Stimulated activated CD8-positive, alpha-beta memory T cell treated with anti-CD3 and anti-CD28 coated beads, Interleukin-4, amount 100 ng/mL, for 48 hours (primary cell): ENCODE measurements at places on chromosomes 1 and 21.

DNA sequence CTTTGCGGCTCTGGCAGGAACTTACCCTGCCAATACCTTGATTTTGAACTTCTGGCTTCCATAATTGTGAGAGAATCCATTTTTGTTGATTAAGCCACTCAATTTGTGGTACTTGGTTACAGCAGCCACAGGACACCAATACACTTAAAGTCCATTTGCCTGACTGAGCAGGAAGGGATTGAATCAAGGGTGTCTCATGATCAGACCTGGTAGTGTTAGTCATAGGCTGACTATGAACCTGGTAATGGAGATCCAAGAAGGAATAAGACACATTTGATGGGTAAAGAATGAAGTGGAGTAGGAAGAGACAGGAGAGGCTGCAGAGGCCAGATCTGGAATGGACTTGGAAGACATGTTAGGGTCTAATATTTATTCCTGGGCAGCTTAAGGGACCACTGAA, 31.2 kb upstream of the MAP1LC3C start:
- DNase-seq: no peak

DNA sequence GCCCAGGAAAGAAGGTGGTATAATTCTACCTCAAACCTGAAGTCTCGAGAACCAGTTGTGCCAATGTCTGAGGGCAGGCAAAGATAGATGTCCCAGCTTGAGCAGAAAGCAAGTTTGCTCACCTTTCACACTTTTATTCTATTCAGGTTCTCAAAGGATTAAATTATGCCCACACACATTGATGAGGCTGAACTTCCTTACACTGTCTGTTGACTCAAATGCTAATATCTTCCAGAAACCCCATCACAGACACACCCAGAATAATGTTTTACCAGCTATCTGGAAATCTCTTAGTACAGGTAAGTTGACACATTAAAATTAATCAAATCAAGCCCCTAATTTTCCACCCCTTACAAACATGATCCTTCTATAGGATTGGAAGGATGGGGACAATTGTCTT, 605.7 kb downstream of the NUF2 start:
- DNase-seq: no peak

DNA sequence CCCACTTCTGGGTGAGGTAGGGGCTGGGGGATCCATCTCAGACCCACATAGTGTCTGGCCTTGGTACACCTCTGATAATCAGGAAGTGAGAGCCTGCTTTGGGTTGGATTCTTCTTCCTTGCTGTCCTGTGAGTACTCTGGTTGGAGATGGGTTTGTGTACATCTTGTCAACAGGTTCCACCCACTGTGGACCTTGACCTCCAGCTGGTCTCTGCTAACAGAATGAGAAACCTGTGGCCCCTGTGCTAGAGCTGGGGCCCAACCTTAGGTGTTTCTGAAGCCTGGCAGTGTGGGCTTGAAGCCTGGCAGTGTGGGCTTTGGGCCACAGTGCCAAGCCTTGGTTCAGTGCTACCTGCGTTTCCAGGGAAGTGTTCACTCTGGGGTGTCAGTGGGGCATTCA, 2.6 kb downstream of the ZBTB48 start:
- DNase-seq: no peak

DNA sequence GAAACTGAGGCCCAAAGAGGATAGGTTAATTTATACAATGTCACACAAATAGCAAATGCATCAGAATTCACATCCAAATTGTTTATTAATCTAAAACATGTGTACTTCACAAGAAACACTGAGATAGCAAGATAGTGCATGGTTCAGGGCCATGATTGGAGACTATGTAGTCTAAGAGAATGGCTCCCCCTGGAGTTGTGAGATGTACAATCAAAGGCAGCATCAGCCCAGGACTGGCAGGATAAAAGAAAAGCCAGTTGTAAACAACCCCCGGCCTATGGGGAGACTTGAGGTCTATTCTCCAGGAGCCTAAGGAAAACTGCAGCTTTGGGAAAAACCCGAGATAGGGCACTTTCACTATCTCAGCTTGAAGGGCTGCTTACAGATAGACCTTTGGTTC, 511.0 kb downstream of the OMA1 start:
- DNase-seq: no peak

- DNase-seq: no peak
Measured at GRCh38 chr21:45528028-45528705, 14.1 kb downstream of the SLC19A1 start.

DNA sequence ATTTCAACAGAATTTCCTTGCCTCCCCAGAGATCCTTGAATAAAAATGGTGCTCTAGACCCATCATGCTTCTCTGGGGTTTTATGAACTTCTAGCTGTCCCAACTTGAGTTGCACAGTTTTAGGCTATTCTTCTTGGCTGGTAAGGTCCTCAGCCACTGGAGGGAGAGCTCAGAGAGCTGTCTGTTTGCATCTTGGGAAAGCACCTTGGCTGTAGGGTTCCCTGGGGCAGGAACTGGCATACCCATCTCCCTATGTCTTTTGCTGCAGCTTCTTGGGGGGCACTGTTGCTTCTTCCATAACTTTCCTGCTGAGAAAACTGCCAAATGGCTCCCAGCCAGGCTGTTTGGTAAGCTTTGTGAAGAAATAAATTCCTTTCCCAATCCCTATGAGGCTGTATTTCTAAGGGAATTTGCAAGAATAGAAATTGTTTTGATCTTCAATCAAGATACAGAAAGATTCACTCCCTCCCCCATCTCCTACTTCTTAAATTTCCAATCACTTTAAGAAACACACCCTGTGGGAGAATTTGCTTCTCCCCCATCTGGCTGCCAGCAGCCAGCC, 8.2 kb upstream of the FMOD start:
- DNase-seq: no peak

- DNase-seq: no peak
Measured at GRCh38 chr21:46100906-46101305, 3.0 kb downstream of the COL6A2 start.

DNA sequence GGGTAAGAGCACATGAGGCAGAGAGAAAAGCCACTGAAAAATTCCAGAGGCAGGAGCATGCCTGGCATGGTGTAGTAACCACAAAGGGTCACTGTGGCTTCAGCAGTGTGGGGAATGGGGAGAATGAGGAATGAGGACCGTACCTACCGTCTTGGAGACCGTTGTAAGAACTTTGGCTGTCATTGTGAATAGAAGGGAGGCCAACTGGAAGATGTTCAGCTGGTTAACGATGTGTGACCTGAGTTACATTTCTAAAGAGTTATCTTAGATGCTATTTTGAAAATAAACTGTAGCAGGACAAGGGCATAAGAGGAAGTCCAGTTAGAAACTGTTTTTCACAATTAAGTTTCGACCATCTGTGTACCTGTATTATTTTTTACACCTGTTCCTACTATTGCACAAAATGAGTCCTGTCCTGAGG, 365.5 kb upstream of the SGIP1 start:
- no peak for DNase-seq

DNA sequence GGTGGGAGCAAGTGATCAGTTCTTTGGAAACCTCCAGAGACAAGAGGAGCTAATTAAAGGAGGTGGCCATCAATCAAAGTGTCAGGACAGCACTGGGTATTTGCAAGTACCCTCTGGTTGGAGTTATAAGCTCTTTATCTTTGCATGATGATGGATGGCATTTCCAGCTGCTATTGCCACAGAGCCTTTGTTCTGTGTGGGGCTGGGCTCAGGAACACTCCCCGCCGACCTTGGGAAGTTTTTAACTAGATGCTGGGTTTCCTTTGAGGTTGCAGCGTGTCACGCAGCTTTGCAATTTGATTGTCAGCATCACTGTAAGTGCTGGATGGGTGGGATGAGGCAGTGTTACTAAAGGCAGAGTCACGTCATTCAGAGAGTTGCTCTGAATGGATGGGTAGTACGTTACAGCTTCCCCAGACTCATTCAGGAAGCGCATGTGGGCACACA, 68.9 kb downstream of the CNIH3 start:
- DNase-seq: no peak

- no peak for DNase-seq
Measured at GRCh38 chr21:38688068-38688467, 117.7 kb upstream of the ETS2 start.

GRCh38 chr1:150405660-150406059, 41.7 kb downstream of the RPRD2 start:
- no peak for DNase-seq

- no peak for DNase-seq
Measured at GRCh38 chr1:162629077-162629627, 3.1 kb upstream of the DDR2 start.

DNA sequence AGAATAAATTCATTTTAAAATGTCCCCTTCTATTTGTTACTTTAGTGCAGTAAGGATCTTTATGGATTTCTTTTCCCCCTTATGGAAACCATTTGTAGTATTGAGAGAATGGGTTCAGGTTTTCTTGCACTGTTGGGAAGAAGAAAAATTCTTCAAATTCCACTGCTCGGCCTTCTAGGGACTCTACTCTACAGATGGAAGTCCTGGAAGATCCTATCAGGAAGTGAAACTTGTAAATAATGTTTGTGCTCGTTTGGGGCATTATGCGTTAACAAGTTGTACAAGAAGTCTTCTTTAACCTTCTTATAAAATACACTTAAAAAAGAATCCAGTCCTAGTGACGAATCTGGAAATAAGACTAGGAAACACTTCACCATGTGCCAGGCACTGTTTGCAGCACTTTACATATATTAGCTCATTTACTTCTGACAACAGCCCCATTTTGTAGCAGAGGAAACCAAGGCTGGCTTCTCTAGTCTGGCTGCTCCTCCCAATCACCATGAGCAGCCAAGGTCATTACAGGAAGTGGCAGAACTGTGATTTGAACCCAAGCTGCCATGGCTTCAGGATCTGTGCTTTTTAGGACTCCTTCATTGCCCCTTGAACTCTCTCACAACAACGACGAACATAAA, 11.8 kb downstream of the LRRC8D start:
- DNase-seq: no peak

DNA sequence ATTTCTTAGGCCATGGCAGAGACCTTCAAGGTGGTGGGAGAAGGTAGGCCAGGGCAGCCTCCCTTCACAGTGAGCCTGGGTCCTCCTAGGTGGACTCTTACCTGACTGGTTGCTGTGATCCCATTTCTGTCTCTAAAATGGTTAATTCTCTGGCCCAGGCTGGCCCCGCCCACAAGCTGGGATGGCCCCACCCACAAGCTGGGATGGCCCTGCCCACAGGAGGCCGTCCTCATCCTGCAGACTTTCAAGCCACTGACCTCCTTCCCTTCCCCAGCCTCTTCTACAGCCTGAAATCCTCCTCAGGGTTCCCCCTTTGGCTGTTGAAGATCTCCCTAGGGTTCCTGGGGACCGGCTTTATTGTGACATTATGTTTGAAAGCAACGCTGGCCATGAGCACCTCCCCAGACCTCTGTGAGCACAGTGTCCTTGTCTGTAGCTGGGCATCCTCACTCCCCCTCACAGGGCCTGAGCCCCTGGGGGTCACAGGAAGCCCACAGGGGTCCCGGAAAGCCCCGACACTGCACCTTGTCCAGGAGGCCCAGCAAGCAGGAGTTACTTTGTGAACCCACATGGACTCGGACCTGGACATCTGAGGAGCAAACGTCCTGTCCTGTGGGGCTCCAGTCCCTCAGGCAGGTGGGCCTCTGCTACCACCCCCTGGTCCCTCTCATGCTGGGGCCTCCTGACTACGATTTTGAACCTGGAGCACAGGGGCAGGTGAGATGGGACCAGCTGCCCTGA, 621.7 kb downstream of the MATN1 start:
- DNase-seq: no peak

GRCh38 chr1:156894001-156894400, 483 bp downstream of the PEAR1 start:
- DNase-seq: no peak

DNA sequence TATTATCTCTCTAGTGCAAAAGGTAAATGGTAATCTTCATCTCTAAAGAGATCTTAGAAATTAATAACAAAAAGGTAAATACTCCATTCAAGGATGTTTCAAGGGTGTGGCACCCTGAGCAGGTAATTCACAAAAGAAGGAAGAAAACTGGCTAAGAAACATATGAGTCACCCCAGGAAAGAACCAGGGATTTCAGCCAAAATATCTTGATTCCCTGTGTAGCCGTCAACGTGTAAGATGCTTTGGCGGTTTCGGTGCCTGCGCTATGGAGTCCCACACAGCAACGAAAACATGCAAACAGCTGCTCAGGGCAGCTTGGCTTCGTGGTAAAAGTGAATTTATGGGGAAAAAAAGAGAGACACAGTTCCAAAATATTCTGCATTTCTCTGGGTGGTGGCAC, 3.7 kb downstream of the ITGB2 start:
- no peak for DNase-seq

DNA sequence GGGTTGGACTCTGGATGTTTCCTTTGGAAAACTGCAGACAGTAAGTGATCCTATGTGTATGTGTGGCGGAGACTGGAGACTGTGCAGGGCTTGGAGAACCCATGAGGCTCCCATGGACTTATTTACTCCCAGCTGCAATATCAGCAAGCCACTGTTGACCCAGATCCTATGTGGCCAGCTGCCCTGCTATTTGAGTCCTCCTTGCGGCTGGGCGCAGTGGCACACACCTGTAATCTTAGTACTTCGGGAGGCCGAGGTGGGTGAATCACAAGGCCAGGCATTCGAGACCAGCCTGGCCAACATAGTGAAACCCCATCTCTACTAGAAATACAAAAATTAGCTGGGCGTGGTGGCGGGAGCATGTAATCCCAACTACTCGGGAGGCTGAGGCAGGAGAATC, 83.5 kb downstream of the TLR5 start:
- no peak for DNase-seq

DNA sequence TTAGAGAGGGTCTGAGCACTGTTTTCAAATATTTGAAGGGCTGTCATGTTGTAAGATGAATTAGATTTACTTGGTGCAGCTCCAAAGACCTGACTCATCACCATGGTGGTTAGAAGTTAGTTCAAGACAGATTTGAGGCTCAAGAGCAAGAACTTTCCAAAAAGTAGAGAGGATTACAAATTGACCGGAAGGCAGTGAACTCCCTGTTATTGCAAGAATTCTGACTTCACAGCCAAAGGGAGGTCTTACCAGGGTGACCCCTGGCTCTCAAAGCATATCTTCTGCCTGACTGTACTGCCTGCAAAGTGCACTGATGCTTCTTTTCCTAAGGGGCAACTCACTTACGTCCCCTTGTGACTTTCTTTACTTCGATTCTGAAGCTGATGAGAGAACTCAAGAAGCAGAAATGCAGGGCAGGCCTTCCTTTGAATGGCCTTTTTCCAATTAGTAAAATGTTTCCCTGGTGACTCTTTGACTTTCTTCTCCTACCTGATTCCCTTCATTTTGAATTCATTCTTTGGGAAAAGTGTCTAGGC, 86.4 kb downstream of the NAV1 start:
- no peak for DNase-seq

GRCh38 chr1:154940213-154940560, 3.7 kb upstream of the PMVK start:
- DNase-seq: no peak

- DNase-seq: no peak
Measured at GRCh38 chr1:230123280-230124185, 56.5 kb downstream of the GALNT2 start.

DNA sequence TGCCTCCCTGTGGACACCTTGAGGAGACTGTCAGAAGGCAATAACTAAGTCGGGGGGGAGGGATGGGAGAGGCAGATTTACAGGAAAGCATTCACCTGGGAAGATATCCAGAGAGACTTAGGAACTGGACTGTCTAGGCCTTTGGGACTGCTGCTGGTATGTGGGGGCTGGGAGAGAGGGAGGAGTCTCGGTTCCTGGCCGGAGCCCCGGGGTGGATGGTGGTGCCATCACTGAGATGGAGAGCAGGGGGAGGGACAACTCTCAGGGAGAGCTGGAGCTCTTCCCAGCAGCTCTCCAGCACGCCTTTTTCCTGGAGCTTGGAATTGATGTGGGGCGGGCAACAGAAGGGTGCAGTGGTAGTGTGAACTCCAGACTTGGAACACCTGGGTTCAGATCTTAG, 22.1 kb downstream of the PTPRF start:
- no peak for DNase-seq

- DNase-seq: no peak
Measured at GRCh38 chr1:229892515-229893117, 174.4 kb upstream of the GALNT2 start.
